ENCODE measurements at places on chromosomes 4 and X. TPM values are rescaled to one million over a fixed set of nuclear protein-coding genes. Genes with fewer than 3 reads are reported as not detected.

The PPARGC1A gene
- 0.49 TPM for polyA plus RNA-seq

The MAMLD1 gene
- 1.1 TPM for polyA plus RNA-seq

The SPOCK3 gene
- polyA plus RNA-seq = 0.04 TPM

The MAGEA2 gene
- not detected for polyA plus RNA-seq

The CA5B gene
- polyA plus RNA-seq = 1.5 TPM

The TSC22D3 gene
- polyA plus RNA-seq = 62.5 TPM

The GLOD5 gene
- polyA plus RNA-seq = 0.15 TPM

The LEF1 gene
- 4.6 TPM for polyA plus RNA-seq

The CLDN22 gene
- polyA plus RNA-seq = 0.09 TPM

Data from esophagus (tissue), 2 donors.